ENCODE measurements at places on chromosomes 7 and 10.
A peak's percentile ranks its signal among the peaks of the same experiment; 100 is the strongest.

- peak; percentile 84 for DNase-seq
Observed at GRCh38 chr10:113854013-113854760, at the start of the genes DCLRE1A and NHLRC2. Gene DCLRE1A (minus strand): TSS chr10:113854082. CDS start chr10:113853182, 900 bp downstream. Gene NHLRC2 (plus strand): TSS chr10:113854661. CDS start chr10:113854873, 212 bp downstream.

DNA sequence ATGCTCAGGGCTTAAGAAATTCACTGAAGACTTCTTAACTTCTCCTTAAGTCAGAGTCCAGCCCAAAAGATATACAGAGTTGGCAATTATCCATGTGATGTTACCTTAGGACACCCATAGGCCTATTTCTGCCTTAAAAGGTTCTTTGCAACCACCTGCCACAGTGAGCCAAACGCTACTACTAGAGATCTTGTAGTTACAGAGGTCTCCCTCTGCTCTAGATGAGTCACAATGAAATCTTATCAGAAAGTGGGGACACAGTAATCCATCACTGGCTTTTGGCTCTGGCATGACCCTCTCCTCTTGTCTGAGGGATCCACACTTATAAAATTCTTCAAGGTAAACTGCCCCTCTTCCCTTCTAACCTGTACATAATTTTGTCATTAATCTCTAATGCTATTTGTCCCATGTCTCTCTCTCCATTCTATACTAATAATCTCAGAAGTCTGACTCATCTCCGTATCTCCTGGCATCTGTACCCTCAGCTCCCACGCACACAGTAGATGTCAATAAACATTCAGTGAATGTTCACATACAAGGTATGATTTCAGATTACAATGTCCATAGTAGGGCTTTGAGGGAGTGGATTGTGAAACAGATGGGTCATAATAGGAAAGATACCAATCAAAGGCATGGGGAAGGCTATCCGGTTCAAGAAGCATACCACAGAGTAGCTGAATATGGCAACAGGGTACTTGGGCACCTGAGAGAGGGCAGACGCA lies 112.1 kb downstream of the SGMS1 start:
- peak; percentile 9 for DNase-seq

- DNase-seq = no peak
Observed at GRCh38 chr7:128456255-128456725, 612 bp downstream of the HILPDA start.

GRCh38 chr10:8054244-8054493 lies 319 bp upstream of the GATA3 start:
- no peak for DNase-seq

DNA sequence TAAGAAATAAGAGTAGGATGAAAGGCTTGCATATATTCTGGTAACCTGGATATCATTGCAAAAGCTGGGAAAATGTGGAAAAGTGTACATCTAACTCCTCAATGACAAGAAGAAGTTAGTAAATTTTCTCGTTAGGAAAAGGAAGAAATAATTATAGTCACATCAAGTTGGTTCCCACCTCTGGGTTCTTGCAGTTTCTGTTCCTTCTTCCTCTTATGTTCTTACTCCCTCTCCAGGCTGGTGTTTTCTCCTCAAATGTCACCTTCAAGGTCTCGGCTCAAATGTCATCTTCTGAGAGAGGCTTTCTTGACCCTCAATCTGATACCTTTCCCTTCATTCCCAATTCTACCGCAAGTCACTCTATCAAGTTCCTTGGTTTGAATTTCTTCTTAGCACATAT lies 64.4 kb downstream of the ENTPD1 start:
- no peak for DNase-seq

- no peak for DNase-seq
Observed at GRCh38 chr7:87047-87446, 105.3 kb upstream of the FAM20C start.

GRCh38 chr7:81457852-81458522 lies 311.9 kb downstream of the HGF start:
- peak; percentile 14 for DNase-seq

DNA sequence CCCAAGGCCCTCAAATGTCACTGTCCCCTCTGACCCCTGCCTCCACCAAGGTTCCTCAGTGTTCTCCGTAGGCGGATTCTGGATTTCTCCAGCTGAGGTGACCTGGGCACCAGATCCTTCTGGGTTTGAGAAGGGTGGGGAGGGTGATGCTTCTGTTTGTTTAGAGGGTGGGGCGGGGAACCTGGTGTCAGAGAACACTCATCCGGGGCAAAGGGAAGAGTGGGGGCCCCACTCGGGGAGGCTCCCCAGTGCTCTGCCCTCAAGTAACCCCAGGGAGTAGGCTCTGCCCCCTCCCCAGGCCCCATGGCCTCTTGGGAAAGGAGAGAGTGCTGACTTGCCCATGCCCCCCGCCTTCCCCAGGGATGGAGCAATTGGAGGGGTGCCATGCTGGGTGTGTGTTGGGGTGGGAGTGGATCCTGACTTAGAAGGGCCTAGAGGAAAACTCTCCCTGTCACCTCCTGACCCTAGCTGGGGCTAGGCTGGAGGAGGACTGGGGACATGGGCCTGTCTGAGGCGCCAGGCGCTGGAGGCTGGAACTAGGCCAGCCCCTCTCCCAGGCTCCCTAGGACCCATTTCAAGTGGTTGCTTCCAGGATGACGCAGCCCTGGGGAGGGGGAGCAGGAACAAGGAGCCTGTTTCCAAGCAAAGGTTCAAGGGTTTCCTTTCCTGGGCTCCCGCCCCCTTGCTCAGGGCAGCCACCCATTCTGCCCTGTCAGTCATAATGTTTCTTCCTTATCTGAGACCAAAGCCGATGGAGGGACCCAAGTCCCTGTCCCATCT lies 27.9 kb downstream of the KAZALD1 start:
- no peak for DNase-seq

GRCh38 chr10:106836933-106837663 lies 327.4 kb downstream of the SORCS1 start:
- DNase-seq = peak; percentile 4

- DNase-seq = no peak
Observed at GRCh38 chr10:109650228-109650627, 273.1 kb downstream of the XPNPEP1 start.

DNA sequence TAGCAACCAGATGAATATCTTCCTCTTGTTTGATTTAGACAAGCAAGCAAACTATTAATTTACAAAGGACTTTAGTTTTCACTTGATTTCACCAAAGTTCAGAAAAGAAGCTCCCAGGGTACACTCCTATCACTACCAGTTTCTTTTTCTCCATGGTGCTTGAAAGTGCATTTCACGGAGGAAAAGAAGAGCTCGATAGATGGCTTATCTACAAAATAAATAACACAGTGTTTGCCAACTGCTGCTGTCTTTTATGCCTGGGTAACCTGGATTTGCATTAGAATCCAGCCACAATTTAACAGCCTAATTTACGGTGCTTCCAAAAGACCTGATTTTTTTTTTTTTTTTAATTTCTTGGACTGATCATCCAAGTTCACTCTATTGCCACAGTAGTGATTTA lies 275.7 kb downstream of the GPR37 start:
- DNase-seq = no peak

DNA sequence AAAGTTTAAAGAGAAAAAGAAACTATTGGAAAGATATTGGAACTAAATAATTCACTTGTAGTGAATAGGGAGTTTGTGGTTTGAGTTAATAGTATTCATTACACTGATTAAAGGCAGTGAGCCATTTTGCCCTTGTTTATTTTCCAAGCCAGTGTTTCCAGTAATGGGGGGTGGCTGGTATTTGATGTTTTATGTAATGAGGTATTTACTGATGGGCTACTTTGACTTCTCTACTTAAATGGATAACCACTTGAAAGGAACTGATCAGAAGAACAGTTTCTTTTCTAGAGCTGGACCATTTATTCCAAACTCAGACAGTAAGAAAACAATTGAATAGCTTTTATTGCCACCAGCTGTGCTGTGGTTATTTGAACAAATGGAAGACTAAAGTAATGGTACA lies 227.0 kb upstream of the HDAC9 start:
- DNase-seq = no peak

- no peak for DNase-seq
Observed at GRCh38 chr10:112716076-112716475, 234.0 kb upstream of the TCF7L2 start.

DNA sequence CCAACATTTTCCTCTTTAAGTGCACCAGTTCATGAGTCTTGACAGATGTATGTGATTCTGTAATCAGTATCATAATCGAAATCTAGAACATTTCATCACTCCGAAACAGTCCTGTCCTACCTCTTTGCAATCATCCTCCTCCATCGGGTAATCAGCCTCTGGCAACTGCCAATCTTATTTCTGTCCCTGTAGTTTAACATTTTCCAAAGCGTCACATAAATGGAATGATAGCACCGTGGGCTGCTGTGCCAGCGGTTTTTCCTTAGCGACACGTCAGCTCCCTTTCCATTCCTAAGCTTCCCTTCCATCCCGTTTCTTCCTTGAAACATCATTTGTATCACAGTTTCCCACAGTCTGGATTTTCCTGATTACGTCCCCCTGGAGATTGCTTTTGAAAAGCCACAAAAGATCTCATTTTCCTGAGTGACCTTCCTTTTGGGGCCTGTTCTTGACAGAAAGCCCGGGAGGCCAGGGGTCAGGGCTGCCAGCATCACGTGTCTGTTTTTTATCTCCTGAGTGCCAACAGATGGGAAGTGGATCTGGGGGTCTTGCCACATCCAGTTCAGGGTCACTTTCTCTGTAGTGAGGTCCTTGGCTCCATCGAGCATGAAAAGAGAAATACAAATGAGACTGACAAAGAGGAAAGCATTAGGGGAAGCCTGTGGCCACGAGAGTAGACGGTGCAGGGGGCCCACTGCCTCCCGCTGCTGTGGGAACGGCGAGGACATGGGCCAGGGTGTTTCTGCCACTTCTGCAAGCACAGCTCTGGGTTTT lies 31.6 kb downstream of the TMEM120A start:
- DNase-seq = peak; percentile 76

DNA sequence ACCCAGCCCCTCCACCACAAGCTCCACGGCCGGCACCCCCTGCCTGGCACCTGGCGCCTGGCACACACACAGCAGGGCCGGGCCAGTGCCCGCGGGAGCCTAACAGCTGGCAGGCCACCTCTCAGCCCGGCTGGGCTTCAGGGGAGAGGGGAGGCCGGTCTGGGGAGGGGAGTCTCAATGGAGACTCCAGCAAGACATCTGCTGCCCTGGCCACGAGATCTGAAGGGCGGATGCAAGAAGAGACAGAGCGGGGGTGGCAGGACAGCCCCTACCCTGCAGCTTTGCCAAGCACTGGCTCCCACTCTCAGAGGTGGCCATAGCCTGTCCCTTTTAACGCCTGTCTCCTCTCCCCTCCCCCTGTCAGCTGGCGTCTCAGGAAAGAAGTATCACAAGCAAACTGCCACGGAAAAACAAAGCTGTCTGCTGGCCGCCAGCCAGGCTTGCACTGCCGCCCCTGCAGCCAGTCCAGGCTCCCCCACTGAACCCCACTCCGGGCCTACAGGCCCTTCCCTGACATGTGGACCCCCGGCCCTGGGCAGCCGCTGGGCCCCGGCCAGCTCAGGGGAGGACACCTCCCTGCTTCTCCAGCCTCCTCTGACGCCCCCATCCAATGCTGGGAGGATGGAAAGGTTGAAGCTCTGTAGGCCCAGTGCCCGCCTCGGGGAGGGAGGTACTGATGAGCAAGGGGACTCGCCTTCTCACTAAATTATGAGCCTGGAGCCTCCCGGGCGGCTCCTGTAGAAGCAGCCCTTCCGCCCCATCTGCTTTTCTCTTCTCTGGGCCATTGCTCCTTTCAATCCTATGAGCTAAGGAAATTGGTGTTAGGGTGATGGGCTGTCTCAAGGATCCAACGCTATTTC lies 178.4 kb downstream of the ARHGAP12 start:
- DNase-seq = peak; percentile 53
